ENCODE measurements at places on chromosomes 7 and 10.

- no peak for ATAC-seq
Measured at GRCh38 chr10:13945390-13946208, 358.8 kb downstream of the PRPF18 start.

GRCh38 chr10:85558533-85558932, 808.1 kb downstream of the GRID1 start:
- no peak for ATAC-seq

DNA sequence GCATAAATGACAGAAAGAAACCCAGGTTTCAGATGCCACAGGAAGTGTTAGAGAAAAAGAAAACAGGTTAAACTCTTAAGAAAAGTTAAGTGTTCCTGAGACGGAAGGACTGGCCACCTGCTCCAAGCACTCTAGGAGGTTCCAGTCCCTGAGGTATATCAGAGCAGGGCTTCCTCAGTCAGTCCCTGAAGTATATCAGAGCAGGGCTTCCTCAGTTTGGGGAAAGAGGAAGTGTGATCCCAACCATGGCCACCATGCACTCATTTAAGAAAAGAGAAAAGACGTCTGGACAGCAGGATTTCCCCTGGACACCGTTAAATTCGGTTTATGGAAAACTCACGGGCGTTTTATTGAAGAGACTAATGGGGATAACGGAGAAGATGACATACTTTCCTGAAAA, 133.4 kb upstream of the PFKP start:
- no peak for ATAC-seq

DNA sequence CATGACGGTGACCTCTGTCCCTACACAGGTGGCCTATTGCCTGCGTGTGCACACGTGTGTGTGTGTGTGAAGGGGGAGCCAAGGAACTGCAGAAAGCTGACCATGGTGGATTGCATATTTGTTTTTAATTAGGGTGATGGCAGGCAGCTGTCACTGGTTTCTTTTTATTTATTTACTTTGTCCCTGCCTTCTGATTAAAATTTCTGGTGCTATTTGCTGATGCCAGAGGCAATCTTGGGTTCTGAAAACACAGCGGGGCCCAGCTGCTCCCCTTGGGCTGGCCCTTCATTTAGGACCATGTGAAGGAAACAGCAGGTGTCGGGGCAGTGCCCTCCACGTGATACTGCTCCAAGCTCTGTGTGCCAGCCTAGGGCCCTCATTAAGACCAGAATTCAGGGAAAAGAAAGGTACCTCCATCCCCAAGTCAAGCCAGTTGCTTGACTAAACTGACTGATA, 71.3 kb upstream of the PODXL start:
- ATAC-seq, result no peak

DNA sequence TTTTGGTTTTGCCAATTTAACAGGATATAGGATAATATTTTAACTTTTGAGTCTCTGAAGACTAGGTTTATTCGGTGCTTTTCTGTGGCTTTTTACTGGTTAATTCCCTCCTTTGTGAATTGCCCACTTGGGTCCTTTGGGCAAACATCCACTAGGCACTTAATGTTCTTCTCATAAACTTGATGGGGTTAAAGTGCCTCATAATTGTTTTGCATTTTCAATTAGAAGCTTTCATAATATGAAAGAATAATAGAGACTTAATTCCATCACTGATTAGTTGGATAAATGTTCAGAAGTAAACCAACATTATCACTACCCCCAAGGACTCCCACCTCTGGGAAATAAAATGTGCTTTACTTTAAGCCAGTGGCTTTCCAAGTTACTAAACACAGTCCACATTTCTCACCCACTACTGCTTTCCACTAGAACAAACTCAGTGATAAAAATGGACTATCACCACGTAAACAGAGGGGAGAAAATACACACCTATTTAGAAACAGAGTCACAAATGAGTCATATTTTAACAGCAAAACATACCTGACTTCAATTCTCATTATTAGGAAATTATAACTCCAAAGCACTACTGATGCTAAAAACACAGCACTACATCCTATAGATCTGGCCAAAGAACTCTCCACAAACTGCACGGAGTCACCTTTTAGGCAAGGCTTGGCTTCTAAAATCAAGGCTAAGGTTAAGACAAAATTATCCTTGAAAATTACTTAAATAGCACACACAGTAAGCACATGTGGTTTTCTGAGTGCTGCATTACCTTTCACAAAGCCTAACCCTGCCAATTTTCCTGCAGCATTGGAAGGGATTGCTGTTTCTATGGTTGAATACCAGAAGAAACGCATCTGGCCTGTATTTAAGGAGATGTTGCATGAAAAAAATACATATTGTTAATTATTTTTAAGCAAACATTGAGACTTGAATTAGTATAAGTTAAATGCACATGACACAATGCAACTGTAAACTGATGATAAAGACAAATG, 41.2 kb downstream of the PARD3 start:
- no peak for ATAC-seq

DNA sequence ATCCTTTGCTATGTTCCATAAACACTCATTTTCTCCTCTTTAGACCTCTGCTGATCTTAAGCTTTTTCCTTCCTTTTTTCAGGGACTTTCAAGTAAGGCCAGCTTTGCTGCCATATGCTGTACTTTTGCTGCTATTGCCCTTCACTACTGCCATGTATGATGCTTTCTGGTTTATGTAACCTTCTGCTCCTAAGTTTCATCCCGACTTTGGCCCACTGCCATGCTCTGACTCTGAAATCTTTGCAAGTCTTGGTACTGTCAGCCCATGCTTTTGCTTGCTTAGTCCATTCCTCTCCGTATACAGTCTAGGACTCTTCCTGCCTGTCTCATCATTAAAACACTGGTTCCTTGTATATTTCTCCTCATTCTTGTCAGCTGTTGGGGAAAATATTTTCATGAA, 152.4 kb downstream of the RNF133 start:
- no peak for ATAC-seq

GRCh38 chr10:80373502-80373901, 16.9 kb downstream of the DYDC2 start:
- no peak for ATAC-seq

DNA sequence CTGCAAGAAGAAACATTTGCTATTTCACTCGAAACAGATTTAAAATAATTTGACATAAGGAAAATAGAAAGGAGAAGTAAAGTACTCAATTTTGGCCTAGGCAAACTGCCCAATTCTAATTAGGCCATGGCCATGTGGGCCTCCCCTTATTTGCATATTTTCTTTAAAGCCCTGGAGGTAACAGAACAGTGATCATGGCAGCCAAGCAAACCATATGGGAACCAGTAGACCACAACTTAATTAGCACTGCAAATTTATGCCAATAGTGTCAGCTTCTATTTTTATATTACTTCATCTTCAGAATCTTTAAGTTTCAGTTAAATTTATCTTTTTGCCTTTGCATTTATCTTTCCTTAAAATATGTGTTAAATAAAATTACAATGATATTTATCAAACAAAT, 63.3 kb upstream of the THSD7A start:
- no peak for ATAC-seq

- ATAC-seq, result no peak
Measured at GRCh38 chr10:44930904-44931620, 19.9 kb downstream of the TMEM72 start.

- ATAC-seq, result no peak
Measured at GRCh38 chr7:47454974-47455871, 126.7 kb downstream of the TNS3 start.

DNA sequence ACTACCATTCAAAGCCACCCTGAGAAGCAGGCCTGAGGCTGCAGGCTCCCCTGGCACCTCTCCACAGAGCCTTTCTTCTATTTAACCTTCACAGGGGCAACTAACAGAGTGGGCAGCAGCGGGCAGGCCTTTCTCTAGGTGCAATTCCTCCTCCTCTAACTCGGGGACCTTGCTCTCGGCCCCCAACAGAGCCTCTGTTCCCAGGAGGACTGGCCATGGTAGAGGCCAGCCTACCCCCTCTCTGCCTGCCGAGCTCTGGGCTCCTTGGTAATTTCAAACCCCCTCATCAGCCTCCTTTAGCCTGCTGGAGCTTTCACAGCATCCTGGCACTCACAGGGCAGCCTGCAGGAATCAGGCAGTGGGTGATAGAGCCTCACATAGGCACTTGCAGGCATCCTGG, 920.8 kb upstream of the ZNF722 start:
- no peak for ATAC-seq

- ATAC-seq, result no peak
Measured at GRCh38 chr7:108598914-108599580, 29.4 kb downstream of the DNAJB9 start.

- ATAC-seq, result no peak
Measured at GRCh38 chr10:49089557-49090188, 25.6 kb downstream of the VSTM4 start.

GRCh38 chr7:22482503-22482902, 17.5 kb downstream of the STEAP1B start:
- ATAC-seq, result no peak

DNA sequence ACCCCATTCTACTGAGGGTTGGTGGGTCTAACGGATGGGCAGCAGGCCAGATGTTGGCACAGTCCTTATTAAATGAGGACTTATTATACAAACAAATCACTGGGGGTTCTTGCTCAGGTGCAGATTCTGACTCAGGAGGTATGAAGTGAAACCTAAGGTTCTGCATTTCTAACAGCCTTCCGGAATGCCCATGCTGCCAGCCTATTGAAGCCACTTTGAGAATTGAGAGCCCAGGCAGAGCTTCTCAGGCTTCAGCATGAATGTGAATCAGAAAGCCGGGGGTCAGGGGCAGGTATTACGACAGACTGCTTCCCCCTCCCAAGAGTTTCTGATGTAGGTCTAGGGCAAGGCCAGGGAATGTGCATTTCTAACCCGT, 34.1 kb upstream of the NPFFR1 start:
- ATAC-seq, result no peak

GRCh38 chr7:131096267-131096927, 231.3 kb upstream of the MKLN1 start:
- ATAC-seq, result no peak

DNA sequence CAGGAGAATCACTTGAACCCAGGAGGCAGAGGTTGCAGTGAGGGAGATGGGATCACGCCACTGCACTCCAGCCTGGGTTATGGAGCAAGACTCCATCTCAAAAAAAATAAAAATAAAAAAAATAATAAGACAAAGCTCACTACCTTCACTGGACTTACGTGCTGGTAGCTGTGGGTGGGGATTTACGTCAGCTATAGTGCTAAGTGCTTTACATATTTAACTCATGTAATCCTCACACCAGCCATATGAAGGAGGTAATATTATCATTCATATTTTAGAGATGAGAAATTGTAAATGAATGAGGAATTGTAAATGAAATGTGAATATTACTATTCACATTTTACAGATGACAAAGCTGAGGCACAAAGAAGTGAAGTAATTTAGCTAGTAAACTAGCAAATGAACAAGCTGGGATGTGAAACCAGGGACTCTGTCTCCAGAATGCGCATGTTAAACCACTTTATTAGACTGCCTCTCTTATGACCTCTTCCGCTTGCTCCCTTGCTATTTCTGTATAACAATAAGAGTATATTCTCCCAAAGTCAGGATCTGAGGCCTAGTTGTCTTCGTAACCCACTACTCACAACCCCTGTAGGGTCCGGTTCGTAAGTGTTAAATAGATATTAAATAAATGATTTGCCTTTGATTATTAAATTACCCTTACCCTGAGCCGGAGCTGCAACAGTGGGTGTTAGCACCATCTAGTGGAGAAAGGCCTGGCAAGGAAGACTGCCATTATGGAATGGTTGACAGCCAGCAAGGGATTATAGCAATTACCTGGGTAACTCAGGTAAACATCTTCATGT, 70.2 kb downstream of the HTR7 start:
- no peak for ATAC-seq

DNA sequence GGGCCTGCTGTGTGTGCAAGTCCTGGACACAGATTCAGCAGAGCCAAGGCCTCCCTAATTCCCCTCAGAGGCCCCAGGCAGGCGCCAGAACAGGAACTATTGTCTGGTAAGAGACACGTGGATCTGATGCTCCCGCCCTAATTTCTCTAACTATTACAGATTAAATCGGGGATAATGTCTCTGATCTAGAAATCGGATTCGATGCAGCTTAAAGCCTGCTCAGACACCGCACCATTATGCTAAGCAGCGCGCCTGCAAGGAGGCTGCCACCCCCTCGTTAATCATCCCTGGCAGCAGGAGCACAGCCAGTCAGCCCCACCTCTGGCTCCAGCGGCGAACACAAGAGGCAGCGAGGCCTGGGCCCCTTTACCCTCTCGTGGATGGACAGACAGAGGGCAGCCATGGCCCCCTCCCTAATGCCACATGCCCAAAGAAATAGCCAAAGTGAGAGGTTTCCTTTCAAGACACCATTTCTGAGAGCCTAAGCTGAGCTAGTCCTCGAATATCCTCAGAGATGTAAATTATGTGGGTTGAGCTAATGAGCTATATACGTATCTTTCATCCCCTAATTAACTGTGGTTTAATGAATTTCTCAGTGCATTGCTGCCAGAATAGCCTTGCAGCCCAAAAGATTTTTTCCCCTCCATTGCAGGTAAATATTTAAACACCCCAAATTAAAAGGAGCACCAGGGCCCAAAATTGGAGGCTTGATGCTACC, 122.1 kb downstream of the GRID1 start:
- no peak for ATAC-seq

GRCh38 chr10:1424648-1425047, 312.7 kb downstream of the ADARB2 start:
- ATAC-seq, result no peak

DNA sequence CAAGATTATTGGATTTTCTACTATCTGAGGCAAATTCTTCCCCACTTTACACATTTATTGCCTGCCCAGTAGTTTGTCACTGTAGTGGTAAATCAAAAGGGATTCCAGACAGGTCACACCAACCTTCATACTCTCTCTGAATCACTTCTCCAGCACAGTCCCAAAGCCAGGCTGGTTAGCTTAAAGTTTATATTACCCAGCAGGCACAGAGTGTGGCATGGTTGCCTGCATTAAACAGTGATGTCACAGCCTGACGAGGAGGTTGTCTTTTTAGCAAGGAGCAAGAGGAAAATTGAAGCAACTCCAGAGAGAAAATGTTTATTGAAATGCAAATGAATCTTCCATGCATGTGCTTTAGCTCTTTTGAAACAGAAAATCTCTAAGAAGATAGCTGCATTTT, 375.5 kb upstream of the CELF2 start:
- ATAC-seq, result no peak

GRCh38 chr10:88786032-88786770, 16.3 kb upstream of the LIPM start:
- ATAC-seq, result no peak

DNA sequence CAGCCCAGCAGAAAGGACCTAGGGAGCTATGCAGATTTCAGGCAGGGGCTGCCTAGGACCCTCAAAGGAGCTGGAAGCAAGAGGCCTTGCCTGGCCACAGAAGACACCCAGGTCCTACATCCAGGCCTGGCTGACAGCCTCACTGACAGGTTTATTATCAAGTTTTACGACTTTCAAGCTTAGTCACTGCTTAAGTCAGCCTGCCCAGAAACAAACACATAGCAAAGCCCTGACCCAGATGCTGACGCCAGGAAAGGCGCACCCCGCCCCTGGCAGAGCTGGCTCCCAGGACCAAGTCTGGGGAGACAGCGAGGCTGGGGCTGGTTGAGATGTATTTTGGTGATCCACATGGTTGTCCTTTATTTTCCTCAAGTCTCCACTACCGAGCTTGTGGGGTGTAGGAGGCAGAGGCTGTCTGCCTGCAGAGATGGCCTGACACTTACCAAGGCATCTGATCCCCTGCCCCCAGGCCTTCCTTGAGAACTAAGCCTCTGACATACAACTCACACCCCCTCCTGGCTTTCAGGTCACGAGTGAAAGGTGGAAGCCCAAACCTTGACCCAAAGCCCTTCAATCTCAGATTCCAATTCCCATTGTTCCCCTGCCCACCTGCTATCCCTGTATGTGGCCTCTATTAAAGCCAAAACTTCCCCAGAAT, 80.7 kb upstream of the EMX2 start:
- ATAC-seq, result no peak

GRCh38 chr7:29053105-29053872, 93.0 kb downstream of the CPVL start:
- ATAC-seq, result no peak
